ENCODE measurements at places on chromosomes 6 and 20.

- no peaks in the 10 kb centered on the region for H3K27me3 ChIP-seq
- peaks cover 5% of the 10 kb centered on the region for H3K36me3 ChIP-seq
- no peak for DNase-seq
- H3K4me1 ChIP-seq: no peaks in the 10 kb centered on the region
- no peak overlapping the region for H3K4me3 ChIP-seq
Measured at GRCh38 chr6:157089258-157089657, 234.1 kb downstream of the TMEM242 start.

DNA sequence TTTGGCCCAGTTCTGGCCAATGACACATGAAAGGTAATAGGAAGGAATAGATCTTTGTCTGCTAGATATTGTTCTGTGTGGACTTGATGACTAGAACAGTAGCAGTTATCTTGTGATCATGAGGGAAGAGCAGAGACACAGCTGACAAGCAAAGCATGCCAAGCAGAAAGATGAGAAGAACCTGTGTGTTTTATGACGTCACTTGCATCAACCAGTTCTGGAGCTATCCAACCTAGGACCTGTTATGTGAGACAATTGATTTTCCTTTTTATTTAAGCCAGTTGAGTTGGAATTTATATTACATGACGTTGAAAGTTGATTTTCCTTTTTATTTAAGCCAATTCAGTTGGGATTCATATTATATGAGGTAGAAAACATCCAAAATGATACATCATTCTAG is 143.2 kb downstream of the MCHR2 start:
- H3K4me1 ChIP-seq: no peaks in the 10 kb centered on the region
- H3K36me3 ChIP-seq: no peaks in the 10 kb centered on the region
- no peak for DNase-seq
- H3K27me3 ChIP-seq: peaks cover 3% of the 10 kb centered on the region
- H3K4me3 ChIP-seq: no peak overlapping the region

GRCh38 chr6:5990786-5991185 is 15.9 kb downstream of the NRN1 start:
- H3K27ac ChIP-seq: no peak overlapping the region
- H3K27me3 ChIP-seq: peaks cover 41% of the 10 kb centered on the region
- no peak for DNase-seq
- no peaks in the 10 kb centered on the region for H3K36me3 ChIP-seq
- H3K4me1 ChIP-seq: peaks cover 15% of the 10 kb centered on the region
- no peak overlapping the region for H3K4me3 ChIP-seq

GRCh38 chr20:59561228-59561605 is 43.1 kb upstream of the PHACTR3 start:
- no peaks in the 10 kb centered on the region for H3K36me3 ChIP-seq
- H3K4me1 ChIP-seq: no peaks in the 10 kb centered on the region
- H3K4me3 ChIP-seq: no peak overlapping the region
- H3K27me3 ChIP-seq: peaks cover 14% of the 10 kb centered on the region
- DNase-seq: no peak
- no peak overlapping the region for H3K27ac ChIP-seq

- H3K4me1 ChIP-seq: no peaks in the 10 kb centered on the region
- no peak overlapping the region for H3K4me3 ChIP-seq
- H3K27ac ChIP-seq: no peak overlapping the region
- DNase-seq: no peak
Measured at GRCh38 chr20:20743511-20744169, 31.2 kb upstream of the RALGAPA2 start.

All from T-cell (primary cell).